ENCODE measurements at places on chromosomes 5 and 9.

DNA sequence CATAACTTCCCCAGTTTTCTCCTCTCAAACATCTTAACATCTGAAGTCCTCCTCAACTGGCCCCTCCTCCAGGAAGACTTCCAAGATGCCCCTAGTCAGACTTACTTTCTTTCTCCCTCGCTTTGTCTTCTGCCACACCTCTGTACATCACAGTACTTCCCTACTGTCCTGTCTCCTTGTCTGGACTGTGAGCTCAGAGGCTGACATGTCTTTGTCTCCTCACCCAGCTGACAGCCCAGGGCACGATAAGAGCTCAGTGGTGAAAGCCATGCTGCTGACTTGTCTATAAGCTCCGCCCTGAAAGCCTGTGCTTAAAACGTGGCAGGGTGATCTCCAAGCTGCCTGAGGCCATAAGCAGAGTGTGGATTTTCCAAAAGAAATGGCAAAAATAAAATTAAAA lies 33.0 kb upstream of the SLC25A51 start:
- no peak for DNase-seq

DNA sequence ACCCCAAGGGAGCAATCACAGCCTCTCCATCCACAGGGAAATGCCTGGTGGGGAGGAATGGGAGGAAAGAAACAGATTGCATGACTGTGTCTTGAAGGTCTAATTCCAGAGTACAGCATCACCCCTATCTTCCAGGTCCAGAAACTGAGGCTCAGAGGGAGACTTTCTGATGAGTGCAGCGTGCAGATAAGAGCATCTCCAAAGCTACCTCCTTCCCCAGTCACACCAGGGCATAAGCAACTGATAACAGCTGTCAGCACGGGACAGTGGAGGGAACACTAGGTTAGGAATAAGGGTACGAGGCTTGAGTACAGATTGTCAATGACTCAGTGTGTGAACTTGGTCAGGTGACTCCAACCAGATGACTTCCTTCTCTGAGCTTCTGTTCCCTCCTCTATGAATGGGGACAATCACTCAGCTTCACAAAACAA lies 126.9 kb downstream of the KCNIP1 start:
- DNase-seq = no peak

DNA sequence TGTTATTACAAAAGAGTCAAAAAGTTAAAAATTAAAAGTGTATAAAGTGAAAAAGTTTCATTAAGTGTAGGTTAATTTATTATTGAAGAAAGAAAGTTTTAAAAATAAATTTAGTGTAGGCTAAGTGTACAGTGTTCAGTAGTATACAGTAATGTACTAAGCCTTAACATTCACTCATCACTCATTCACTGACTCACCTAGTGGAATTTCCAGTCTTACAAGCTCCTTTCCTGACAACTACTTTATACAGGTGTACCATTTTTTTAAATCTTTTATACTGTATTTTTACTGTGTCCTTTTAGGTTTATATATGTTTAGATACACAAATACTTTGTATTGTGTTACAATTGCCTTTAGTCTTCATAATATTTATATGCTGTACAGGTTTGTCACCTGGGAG lies 530.2 kb upstream of the FAM174A start:
- no peak for DNase-seq

- no peak for DNase-seq
These were observed 21.5 kb downstream of the TRIP13 start for GRCh38 chr5:914174-914573.

GRCh38 chr9:92986176-92987119 lies 39.1 kb downstream of the FGD3 start:
- no peak for DNase-seq

DNA sequence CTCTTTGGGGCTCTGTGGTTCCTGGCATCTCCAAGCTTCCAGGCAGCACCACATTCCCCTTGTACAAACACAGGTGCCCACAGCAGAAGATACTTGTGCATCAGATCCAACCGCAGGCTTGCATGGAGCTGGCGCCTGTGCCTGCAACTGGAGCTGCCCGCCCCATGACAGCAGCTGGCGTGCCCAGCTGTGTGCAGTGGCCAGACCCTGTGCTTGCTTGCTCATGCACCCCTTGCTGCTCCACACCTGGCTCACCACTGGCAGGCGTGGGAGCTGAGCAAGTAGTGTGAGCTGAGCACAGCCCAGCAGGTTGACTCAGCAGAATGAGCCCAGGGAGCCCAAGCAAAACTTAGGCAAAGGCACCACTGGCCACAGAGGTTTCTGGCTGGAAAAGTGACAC lies 84.4 kb upstream of the STARD4 start:
- DNase-seq = no peak

DNA sequence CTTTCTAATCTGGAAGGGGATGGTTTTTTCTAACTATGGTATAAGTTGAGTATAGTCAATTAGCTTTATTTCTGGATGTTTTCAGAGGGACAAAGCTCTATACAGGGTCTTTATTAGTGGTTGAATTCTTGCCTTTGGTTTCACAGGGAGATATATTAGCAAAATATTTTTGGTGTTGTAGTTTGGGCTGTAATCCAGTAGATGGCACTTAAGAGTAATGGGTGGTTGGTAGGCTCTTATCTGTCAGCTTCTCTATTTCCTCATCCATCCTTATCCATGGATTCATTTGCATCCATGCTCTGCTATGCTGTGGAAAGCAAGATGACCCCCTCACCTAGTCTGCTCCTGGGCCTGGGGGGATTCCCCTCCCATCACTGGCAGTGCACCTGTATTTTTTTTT lies 363.6 kb upstream of the CYLC2 start:
- no peak for DNase-seq

DNA sequence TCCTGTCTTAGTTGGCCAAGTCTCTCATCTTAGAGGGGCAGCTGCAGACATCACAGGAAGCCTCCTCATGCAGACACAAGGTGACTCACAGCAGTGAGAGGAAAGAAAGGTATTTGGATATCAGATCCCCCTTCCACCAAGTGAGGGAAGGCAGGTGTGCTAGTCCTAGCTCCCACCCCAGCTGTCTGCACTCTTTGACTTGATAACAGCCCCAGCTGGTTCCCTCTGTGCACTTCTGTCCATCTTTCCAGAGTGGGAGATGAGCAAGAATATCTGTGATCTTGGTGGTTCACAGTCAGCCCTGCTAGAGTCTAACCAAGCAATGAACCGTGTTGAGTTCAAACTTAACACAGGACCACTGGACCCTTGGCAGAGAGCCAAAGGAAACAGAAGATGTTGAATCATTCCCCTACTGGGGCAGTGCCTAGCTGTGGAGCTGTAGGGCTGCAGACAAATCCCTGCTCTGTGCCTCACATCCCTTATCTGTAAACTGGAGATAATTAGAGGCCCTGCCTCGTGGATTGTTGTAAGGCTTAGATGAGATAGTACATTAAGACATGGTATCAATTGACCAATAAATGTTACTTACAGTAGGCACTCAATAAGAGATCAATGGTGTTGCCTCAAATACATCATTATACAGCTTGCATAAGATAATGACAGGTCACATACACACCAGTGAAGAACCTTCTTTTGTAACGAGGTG lies 39.1 kb downstream of the SH3RF2 start:
- DNase-seq = no peak

- DNase-seq = no peak
These were observed 69.8 kb downstream of the SYK start for GRCh38 chr9:90871327-90871935.

GRCh38 chr9:136303066-136303824 lies 649 bp downstream of the CCDC187 start:
- DNase-seq = no peak

DNA sequence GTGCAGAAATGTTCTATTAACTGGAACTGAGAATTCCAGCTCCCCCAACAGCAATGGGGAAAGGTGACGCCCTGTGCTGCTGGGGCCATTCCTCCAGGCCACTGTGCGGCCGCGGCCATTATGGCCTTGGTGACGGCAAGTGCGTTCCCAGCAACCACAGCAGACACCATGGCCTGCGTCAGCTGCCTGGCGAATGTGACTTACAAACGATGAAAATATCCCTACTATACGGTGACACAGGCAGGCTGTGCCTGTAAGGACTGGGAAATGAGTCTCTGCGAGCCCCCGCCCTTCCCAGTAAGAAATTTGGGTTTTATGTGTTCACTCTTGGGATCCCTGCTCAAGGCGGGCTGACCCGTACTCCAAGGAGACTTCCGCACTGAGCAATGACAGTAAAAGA lies 20.6 kb downstream of the CLPTM1L start:
- no peak for DNase-seq
